ENCODE measurements at places on chromosomes 1 and 21.

DNA sequence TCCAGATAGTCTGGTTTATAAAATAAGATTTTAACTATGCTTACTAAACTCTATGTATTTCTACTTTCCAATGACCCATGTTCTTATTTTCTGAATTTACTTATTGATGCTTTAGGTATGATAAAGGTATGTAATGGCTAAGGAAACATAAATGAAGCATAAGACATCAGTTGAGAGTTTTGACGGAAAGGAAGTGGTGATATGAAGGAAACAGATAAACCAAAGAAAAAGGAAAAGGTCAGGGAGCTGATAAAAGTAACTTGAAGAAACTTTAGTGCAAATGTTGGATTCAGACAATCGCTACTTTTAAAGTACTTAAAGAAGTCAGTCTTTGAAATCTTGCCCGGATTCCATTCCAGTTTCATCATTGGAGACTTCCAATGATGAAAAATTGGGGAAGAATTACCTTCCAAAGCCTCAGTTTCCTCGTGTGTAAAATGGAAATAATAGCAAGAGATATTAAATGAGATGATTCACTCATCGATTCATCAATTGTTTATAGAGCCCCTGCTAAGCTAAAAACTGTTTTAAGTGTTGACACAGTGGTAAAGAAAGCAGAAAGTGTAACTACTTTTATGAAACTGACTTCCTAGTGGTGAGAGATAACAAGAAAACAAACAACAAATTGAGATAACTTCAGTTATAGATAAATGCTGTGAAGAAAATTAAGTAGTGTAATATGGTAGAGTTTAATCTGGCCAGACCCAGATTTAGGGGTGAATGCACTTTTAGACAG, 10.6 kb downstream of the PTPRC start:
- DNase-seq, result no peak

GRCh38 chr1:25817840-25818501, 1.8 kb upstream of the MTFR1L start:
- no peak for DNase-seq

GRCh38 chr21:46452710-46453109, 6.0 kb upstream of the DIP2A start:
- no peak for DNase-seq

DNA sequence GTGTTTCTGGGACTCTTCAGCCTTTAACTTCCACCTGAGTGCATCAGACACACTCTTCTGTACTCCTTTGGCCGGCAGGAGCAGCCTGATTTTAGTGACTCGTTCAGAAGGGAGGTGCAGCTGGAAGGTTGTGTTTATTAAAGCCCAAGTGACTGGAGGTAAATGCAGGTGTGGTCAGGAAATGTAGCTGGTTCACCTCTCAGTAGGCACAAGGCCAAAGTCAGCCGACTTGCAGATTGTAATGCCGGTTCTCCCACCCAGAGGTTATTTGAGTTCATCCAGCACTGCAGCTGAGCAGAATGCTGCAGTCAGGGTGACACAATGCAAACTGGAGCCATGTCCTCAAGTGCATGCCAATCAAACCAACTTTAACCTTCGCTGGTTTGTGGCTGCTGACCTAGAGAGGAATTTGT, 91.5 kb downstream of the SPATA46 start:
- DNase-seq, result no peak

- DNase-seq, result no peak
Measured at GRCh38 chr1:43979528-43980254, 681 bp downstream of the B4GALT2 start.

GRCh38 chr1:231575472-231575871, 47.0 kb downstream of the TSNAX start:
- no peak for DNase-seq

DNA sequence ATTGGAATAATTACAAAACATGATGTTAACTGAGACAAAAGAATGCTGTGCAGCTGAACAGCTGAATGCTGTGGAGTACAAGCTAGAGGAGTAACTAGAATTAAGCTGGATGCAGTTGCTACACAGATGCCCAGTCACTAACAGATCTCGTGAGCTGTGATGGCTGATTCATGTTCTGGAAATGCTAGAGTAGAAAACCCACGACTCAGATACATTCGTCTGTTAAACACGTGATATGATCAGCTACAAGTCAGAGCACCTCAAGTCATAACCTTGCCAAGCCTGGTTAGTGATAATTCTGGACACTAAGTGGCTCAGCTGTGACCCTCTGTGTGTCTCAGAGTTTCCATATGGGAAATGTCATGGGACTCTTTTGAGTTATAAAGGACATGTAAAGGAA, 89.7 kb upstream of the ESRRG start:
- DNase-seq, result no peak

GRCh38 chr1:25757846-25758185, 42.2 kb upstream of the SELENON start:
- DNase-seq, result no peak

GRCh38 chr1:156805766-156806511, 10.7 kb downstream of the SH2D2A start:
- no peak for DNase-seq

- no peak for DNase-seq
Measured at GRCh38 chr1:219810451-219810850, 117.9 kb downstream of the SLC30A10 start.

DNA sequence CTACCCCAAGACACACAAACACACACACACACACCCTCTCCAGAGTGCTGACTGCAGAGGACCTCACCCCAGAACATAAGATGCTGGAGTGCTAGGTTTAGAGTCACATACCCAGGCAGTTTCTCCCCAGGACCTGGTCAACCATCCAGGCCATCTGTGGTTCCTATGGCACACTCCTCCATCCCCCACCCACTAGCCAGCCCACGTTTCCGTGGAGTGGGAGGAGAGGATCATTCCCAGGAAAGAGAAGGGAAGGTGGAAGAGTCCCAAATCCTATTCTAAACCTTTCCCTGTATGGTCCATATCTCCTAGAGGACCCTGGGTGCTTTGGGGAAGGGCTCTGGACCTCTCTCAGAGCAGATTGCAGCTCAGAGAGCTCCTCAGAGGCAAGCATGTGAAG, 1.1 kb downstream of the KCNJ9 start:
- no peak for DNase-seq

GRCh38 chr1:54569339-54569738, 21.3 kb downstream of the ACOT11 start:
- no peak for DNase-seq

DNA sequence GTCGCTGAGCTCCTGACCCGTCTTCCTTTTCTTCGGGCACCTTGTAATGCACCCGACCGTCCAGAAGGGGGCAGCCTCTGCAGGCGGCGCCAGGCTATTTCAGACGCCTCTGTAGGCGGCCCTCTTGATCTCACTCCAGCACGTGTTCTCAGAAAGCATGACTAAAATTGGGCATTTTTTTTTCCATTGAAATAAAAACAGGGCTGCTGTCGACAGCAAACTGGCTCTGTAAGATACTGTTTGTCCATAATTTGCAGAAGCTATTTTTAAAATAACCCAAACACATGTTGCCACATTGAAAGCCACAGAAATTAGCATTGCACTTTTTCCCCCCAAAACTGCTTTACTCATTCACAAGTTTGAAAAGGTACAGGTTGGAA, 78.0 kb downstream of the STUM start:
- DNase-seq, result peak; percentile 64

- no peak for DNase-seq
Measured at GRCh38 chr1:229643996-229644745, 18.1 kb downstream of the URB2 start.

GRCh38 chr1:23122023-23122748, 46.5 kb downstream of the LUZP1 start:
- no peak for DNase-seq

GRCh38 chr1:50163680-50164079, 55.0 kb downstream of the ELAVL4 start:
- no peak for DNase-seq

DNA sequence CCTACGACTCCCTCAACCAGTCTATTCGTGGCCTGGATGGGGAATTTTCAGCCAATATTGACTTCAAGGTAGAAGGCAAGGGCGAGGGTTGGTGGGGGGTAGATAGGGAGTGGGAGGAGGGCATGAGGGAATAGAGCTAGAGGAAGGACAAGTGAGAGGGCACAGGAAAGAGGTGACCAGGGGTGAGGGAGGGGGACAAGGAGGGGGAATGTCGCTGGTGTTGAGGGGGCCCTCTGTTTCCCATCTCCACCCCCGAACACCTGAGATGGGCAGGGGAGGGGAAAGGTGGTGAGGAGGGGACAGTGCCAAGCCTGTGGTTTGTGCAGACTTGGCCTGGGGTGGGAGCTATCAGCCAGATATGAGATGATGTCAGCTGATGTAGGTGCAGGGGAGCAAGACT, 8.3 kb upstream of the ADAM15 start:
- no peak for DNase-seq

DNA sequence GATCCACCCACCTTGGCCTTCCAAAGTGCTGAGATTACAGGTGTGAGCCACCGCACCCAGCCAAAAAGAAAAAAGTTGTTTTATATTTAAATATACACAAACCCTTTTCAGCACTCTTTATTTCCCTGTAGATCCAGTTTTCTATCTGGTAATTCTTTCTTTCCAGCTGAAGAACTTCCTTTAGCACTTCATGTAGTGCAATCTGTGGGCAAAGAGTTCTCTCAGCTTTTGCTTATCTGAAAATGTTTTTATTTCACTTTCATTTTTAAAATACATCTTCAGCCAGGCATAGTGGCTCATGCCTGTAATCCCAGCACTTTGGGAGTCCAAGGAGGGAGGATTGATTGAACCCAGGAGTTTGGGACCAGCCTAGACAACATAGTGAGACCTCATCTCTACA, 28.5 kb upstream of the HYI start:
- DNase-seq, result no peak

DNA sequence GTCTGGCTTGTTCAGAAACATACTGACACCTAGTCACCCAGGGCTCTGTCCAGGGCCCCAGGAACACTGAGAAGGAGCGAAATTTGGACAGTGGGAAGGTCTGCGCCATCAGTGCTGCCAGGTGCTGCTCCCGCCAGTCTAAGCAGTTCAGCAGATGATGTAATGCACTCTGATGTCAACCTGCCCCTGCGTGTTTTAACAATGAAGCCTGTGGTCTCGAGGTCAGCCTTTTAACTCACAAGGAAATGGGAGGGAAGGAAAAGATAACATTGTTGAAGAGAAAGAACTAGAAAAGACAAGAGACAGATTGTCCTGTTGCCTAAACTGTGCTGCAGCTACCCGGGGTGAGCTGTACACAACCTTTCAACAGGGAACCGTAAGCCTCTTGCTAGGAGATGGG, 126.6 kb upstream of the IFFO2 start:
- no peak for DNase-seq

DNA sequence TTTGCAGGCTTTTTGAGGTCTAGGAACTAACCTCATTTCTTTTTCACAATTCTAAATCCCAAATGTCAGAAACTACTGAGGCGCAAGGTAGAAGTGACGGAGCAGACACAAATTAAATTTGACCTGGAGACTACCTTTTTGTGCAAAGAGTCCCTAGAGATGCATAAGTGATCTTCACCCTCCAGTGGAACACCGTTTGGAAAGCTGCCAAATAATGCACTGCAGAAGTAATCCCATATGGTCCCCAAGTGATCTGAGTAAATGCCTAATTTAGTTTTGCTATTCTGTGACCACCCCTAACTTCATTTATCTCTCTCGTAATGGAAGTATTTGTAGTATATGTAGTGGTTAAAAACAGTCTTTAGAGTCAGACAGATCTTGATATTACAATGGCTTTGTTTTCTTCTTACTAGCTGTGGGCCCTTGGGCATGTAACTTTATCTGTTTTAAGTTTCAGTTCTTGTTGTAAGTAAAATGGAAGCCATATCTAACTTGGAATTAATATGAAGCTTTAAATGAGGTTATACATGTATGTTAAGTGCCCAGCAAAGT, 70.4 kb upstream of the IPO9 start:
- DNase-seq, result no peak

DNA sequence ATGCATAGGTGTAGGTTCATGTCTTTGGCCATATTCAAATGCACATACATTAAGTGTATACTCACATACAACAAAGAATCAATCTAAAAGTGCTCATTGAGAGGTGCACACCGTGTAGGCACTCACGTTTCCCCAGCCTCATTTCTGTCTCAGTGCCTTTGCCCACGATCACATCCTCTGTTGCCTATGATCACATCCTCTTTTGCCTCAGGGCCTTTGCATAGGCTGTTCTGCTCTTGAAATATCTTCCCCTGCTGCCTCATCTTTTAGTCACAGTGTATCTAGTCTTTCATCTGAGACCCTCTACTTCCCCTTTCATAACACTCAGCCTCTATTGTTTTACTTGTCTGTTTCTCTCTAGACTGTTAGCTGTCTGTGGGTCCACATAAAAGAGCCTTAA, 69.3 kb downstream of the FOXD2 start:
- no peak for DNase-seq

DNA sequence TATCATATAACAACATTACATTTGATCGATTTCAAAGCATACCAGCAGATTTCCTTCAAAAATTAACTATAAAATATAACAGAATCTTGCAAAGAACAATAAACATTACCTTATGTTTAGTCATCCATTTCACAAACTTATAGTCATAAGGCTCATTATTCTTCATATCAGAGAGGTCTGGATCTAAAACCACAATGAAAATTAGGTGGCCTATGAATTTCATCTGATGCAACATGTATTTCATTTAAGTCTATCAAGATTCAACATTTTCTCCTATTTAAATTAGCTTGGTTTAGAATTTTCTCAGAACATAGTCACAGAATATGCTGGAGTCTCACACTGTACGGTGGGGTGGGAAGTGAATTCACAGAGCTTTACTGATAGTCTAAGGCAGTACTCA, 49.2 kb downstream of the KYAT3 start:
- no peak for DNase-seq

- DNase-seq, result no peak
Measured at GRCh38 chr1:39305555-39305954, 101.1 kb downstream of the MACF1 start.

DNA sequence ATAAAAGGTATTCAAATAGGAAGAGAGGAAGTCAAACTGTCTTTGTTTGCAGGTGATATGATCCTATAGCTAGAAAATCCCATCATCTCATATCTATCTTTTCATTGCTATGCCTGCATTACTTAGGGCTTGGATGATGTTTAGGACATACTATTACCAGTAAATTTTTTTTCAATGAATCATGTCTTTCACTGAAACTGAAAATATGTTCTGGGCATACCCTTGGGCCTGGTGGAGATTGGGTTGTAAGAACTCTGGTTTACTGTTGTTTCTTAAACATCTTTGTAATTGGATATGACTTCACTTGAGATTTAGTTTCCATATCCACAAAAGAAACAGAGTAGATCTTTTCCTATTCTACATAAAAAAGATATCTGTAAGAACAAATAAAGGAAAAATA, 502.2 kb upstream of the PRMT6 start:
- no peak for DNase-seq

- no peak for DNase-seq
Measured at GRCh38 chr1:234970731-234971476, 157.7 kb downstream of the TOMM20 start.

GRCh38 chr1:232012773-232013386, 386.3 kb downstream of the DISC1 start:
- no peak for DNase-seq

DNA sequence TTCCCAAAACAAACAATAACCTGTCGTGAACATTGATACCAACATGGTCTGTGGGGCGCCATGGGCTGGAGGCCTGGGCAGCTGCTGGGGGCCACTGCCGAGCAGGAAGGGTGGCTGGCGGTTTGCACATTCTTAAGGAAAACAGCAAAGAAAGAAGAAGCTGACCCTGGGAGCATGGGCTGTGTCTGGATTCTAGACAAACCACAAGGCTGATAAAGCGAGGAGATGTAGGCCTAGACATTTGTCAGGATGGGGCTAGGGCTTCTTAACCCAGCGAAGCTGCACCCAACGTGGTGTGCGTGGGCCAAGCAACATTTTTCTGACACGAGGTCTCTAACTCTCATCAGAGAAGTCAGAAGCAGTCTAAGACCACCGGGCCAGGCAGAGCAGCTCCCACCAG, 322.1 kb upstream of the VAMP3 start:
- DNase-seq, result no peak

- no peak for DNase-seq
Measured at GRCh38 chr1:209207701-209208286, 375.7 kb upstream of the CAMK1G start.

Measured in T-cell (primary cell).